ENCODE measurements at places on chromosomes 5 and 9.

DNA sequence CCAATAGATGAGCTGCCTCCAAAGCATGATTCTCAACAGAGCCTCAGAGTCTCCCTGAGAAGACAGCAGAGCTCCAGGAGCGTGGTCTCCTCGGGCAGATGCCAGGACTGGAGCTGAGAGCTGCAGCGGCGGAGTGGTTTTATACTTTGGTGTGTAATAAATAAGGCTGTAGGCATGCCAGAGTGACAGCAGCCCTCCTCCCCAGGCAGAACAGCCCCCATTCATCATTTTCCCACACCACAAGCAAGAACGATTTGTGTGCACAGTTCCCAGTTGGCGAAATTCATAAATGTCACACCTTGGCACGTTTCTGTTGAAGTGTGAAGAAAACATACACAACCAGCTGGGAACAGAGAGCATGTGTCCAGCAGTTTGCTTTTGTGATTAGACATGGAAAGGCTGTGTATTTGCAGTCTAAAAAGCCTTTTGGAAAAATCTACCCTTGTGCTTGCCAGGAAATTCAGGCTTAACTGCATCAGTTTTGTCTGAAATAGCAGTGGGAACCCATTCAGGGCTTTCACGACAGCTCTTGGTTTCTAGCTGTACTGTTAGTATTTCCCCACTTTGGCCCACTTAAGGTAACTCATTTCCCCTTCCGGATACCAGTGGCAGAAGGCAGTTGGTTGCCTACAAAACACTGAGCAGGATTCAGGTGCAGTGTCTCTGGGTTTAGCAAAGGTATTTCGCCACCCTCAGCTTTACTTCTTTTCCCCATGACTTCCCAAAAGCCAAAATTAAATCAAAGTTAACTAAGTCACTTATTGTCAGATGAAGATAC is at the start of gene C1QTNF3:
C1QTNF3 (minus strand) TSS at position 115 of the 778 bp plus-strand sequence; CDS start at position 27, 88 bp downstream.
- no peak for DNase-seq

GRCh38 chr9:37769306-37769705 is 15.6 kb downstream of the EXOSC3 start:
- DNase-seq = no peak

DNA sequence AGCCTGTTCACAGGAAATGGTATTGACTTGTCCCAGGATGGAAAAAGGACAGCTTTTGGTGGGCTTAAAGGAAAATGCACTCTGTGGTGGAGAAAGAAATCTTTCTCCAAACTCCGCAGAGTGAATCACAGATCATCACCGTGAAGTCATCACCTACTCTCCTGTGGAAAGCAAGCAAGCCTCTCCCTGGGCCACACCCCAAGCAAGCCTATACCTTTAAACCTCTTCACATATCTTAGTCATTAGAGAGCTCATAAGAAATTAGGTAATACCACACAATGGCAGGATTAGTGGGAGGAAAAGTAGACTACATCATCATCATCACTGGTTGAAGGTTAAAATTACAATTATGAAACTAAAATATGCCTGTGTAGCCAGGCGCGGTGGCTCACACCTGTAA is 23.2 kb downstream of the TLE1 start:
- DNase-seq = no peak

- DNase-seq = no peak
Measured at GRCh38 chr9:95242613-95243012, 74.9 kb downstream of the FANCC start.

DNA sequence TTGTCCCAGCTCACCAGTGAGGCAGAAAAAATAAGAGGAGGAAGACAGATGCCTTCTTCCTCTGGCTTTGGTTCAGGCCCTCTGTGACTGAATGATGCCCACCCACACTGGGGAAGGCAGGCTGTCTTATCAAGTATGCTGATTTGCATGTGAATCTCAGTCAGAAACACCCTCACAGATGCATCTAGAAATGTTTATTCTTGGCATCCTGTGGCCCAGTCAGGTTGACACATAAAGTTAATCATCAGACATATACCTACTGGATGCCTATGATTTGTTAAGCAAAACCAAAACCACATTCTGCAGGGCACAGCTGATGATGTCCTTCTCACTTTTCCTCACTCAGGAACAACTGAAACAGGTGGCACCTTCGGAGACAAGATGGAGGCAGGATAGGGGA is 243.4 kb upstream of the KCNN2 start:
- DNase-seq = no peak

- DNase-seq = no peak
Measured at GRCh38 chr5:22238047-22238446, 615.1 kb downstream of the CDH12 start.

DNA sequence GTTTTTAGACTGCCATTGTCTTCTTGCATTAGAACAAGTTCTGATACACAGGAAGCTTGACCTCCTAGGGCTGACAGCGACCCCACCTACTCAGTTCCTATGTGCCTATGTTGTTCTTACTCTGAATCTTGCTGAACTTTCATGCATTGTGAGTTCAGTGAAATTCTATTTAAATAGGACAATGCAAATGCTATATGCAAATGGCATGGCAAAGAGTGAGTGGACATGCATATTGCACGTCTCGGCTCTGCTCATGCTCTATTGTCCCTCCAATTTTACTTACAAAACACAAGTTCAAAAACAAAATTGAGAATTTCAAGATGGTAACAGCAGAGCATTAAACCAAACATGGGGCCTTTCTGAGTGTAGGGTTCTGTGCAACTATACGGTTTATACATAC is 5.3 kb upstream of the DCP2 start:
- no peak for DNase-seq

- DNase-seq = no peak
Measured at GRCh38 chr5:179278546-179278945, 66.7 kb downstream of the ADAMTS2 start.

- no peak for DNase-seq
Measured at GRCh38 chr5:146399481-146399880, 47.7 kb upstream of the TCERG1 start.

DNA sequence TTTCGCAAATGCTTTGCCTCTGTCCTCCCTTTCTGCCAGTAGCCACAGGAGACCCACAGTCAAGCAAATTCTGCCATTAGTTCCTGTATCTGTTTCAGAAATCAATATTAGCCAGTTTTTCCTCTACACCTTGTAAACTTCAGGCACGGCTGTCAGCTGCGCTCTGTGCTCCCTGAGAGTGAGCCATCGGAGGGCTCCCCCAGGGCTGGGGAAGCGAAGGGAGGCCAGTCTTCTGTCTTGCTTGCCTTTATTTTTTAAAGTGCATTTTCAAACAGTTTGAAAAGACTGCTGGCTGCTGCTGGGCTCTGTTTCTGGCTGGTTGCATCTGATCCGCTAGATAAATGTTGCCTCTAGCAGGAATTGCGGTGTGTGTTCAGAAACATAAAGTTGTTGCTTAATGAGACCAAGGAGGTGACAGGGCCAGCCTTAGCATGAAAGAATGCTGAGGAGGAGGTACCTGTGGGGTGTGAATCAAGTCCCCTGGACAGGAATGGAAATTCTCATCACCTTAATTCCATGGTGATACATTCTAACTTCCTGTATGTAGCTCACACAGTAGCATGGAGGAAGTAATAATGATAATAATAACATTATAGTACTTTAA is 421.7 kb upstream of the KIF2A start:
- no peak for DNase-seq

DNA sequence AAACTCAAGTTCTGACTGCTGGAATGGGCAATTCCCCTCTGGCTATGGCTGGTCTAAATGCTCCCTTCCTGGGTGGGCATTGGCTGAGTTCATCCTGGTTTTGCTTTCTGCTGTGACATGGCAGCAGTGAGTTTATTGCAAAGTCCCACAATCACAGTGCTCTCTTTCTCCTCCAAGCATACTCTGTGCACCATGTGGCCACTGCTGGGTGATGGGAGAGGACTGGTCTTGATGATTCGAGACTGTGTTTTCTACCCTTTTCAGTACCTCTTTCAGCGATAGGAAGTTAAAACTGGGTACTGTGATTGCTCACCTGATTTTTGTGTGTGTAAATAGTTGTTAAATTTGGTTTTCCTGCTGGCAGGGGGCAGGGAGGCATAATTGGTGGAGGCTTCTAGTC is 49.7 kb downstream of the FER start:
- DNase-seq = no peak

- DNase-seq = no peak
Measured at GRCh38 chr5:10140195-10140973, 109.3 kb downstream of the ATPSCKMT start.

DNA sequence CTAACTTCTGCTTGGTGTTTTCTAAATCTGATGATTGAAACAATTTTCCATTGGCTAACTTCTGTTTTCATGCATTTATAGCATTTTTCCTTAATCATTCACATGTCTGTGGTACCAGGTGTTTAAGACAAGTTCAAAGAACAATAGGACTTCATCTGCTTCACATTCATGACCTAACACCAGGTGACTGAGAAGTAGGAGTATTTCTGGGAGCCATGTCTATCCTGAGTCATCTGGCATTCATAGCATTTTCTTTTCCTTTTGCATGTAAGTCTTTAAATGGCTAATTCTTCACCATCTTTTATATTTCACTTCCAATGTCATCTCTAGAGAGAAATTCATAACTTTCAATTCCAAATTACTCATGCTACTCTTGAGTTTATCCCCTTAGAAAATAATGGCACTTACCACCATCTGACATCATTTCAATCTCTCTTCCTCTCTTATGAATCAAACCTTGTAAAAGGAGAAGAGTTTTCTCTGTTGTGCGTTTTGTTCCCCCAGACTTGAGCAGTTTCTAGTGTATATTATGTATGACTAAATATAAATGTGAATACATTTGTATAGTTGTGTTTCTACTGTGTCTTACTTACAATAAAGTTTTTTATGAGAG is 1196.1 kb upstream of the CDH9 start:
- no peak for DNase-seq

- peak; percentile 3 for DNase-seq
Measured at GRCh38 chr5:154520861-154521453, 42.9 kb upstream of the HAND1 start.

DNA sequence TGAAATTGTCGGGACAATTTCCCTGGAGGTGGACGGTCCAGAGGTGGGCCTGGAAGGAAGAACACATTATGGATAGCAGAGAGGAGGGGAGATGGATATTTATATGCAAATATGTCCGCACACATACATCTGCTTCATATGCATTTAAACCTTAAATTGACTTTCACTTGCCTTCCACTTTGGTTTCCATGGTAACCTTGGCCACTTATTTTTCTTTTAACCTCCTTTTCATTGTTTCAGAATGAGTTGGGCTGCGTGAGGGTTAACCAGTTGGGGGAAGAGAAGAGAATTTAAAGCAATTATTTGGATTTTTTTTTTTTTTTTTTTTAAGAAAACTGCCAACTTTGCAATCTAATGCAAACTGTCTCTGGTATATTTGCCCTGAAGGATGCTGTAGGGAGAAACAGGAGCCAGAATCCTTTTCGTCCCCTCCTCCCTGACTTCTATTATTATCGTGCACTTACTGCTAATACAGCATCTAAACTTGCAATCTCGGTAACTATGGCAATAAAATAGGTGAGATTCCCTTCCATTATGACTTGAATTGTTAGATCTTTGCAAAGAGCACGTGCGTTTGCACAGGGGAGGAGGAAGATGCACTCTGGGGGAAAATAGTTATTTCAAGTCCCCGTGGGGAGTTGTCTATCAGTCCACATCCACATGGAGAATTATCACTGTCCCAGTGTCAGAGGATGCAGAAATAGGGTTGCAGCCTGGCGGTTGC is 35.6 kb downstream of the TLR4 start:
- no peak for DNase-seq

- no peak for DNase-seq
Measured at GRCh38 chr9:125992557-125992956, 245.4 kb downstream of the PBX3 start.

Measured in CD4-positive, alpha-beta T cell treated with Interleukin-10 for 1 hour (primary cell).